NCI-H1048 (cell line): ENCODE measurements at places on chromosomes 12 and 14.

DNA sequence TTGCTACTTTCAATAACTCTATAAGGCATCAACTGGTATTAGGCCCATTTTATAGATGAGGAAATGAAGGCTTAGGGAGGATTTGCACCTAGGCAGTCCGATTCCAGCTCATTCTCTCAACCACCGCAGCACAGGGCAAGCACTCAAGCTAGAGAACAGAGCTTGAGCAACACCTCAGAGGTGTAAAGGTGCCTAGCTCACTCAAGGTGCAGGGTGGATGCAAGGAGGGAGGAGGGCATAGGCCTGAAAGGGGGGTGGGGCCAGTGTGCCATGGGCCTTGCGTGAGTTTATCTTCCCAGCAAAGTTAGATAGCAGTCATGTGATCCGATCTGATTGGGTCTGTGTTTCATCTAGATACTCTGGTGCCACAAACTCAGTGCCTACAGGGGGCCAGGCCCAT, 10.2 kb upstream of the EMP1 start:
- no peak for DNase-seq

- DNase-seq: no peak
These were observed 6.2 kb downstream of the ISCU start for GRCh38 chr12:108568338-108569154.

- no peak for DNase-seq
These were observed 25.4 kb upstream of the ATXN2 start for GRCh38 chr12:111624540-111624939.

DNA sequence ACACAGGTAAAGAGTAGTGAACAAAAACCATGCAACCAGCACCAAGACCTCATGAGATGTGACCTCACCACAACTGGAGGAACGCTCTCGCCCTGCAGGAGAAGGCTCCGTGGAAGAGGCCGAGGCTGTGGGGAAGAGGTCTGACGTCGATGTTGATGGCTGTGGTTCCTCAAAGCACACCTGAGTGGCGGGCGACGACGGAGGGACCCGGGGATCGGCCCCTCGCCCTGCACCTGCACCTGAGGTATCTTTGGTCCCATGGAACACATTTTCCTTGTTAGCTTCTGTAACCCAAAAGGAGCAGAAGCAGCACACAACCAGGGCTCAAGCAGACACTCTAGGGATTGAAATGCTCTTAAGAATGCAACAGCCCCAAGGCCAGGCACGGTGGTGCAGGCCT, 17.9 kb downstream of the CHFR start:
- DNase-seq: no peak

DNA sequence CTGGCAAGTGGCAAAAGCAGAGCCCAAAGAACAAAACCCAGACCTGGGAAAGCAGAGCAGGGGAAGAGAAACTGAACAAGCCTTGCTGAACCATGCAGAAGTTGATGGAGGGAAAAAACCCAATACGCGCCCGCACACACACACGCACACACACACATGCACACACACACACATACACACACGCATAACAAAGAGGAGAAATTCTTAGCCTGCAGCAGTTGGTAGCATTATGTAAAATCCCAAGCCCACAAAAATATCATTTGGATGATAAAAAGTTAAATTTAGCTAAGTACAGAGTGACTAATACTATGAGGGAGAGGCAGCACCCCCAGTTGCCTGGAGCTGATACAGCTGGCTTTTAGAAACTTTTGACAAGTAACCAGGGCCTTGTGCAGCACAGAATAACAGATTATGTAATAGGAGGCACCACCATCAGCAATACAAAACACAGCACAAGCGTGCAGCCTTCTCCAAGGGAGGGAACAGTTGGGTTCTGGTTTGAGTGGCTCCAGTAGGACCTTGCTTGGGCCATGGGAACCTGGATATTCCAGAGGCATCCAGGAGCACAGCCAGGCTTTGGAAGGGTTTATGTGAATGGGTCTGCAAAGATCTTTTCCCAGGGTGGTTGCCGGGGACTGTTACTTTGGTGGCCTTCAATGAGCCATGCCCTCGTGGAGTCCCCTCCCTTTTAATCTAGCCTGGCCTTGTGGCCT, 35.3 kb downstream of the PITPNM2 start:
- DNase-seq: no peak

DNA sequence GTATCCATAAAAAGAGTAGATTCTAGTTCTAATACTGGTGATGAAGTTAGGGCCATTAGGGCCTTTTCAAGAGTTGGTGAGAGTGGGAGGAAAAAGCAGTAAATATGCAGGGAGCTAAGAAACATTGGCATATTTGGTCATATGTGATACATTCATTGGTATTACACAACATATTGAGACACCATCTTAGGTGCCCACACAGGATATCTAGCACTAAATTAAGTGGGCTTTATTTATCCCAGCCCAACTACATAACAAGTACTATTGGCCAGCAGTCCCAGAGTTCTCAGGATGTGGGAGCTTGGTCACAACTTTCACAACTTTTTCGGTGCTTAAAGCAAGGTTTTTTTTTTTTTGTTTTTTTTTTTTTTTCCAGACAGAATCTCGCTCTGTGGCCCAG, 2.0 kb upstream of the ING4 start:
- DNase-seq: no peak

GRCh38 chr14:68760761-68761160, 32.1 kb downstream of the ZFP36L1 start:
- no peak for DNase-seq

- DNase-seq: no peak
These were observed 31.9 kb downstream of the RESF1 start for GRCh38 chr12:31991146-31991545.
